ENCODE measurements at places on chromosomes 7 and 10.

GRCh38 chr10:69397972-69398371 is 18.7 kb downstream of the TACR2 start:
- DNase-seq: no peak

- DNase-seq: no peak
Measured at GRCh38 chr10:4083509-4084003, 298.5 kb upstream of the KLF6 start.

GRCh38 chr7:130141161-130141883 is 63.9 kb downstream of the TMEM209 start:
- peak; percentile 14 for DNase-seq

GRCh38 chr7:23183279-23184012 is 1.6 kb downstream of the NUP42 start:
- DNase-seq: no peak

Measured in NCI-H1436 (cell line).